ENCODE measurements at places on chromosomes 5 and 9.

GRCh38 chr5:138726848-138727247 lies 26.4 kb upstream of the CTNNA1 start:
- DNase-seq, result no peak

- no peak for DNase-seq
These were observed 441.6 kb upstream of the KLF4 start for GRCh38 chr9:107931071-107931715.

GRCh38 chr9:137302449-137303150 lies 529 bp upstream of the NRARP start:
- DNase-seq, result peak; percentile 44

GRCh38 chr5:168813184-168813968 lies 234.2 kb upstream of the PANK3 start:
- no peak for DNase-seq

- DNase-seq, result no peak
These were observed 77.0 kb upstream of the STARD4 start for GRCh38 chr5:111589316-111589715.

GRCh38 chr5:75510836-75511434 lies 494 bp downstream of the CERT1 start:
- DNase-seq, result peak; percentile 1

GRCh38 chr9:135718616-135719015 lies 16.6 kb downstream of the KCNT1 start:
- DNase-seq, result no peak

- no peak for DNase-seq
These were observed 199.3 kb upstream of the ACTBL2 start for GRCh38 chr5:57681942-57682341.

- DNase-seq, result no peak
These were observed 50.1 kb upstream of the FBXL17 start for GRCh38 chr5:108432024-108432423.

DNA sequence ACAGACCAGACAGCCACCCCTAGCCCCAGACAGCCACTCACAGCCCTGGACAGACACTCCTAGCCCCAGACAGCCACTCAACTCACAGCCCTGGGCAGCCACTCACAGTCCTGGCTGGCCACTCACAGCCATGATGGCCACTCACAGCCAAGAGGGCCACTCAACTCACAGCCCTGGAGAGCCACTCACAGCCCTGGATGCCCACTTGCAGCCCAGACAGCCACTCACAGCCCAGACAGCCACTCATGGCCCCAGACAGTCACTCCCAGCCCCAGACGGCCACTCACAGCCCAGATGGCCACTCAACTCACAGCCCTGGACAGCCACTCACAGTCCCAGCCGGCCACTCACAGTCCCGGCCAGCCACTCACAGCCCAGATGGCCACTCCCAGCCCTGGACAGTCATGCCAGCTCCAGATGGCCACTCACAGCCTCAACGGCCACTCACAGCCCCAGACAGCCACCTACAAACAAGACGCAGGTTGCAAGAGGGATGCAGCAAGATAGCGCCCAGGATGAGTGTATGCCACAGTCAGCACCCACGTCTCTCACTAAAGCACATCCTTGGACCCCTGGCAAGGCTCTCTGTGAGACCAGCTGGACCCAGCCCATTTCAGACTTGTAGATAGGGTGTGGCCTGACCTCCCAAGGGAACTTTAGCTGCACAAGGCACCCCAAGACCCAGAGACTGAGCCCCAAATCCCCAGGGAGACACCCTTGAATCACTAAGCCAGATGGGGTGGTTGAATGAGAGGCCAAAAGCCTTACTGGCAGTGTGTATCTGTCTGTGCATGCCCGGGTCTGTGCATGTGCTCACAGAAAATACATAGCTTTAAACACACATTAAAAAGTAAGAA lies 22.4 kb downstream of the ZDHHC11B start:
- no peak for DNase-seq

GRCh38 chr5:61115968-61116367 lies 46.3 kb downstream of the SMIM15 start:
- no peak for DNase-seq

DNA sequence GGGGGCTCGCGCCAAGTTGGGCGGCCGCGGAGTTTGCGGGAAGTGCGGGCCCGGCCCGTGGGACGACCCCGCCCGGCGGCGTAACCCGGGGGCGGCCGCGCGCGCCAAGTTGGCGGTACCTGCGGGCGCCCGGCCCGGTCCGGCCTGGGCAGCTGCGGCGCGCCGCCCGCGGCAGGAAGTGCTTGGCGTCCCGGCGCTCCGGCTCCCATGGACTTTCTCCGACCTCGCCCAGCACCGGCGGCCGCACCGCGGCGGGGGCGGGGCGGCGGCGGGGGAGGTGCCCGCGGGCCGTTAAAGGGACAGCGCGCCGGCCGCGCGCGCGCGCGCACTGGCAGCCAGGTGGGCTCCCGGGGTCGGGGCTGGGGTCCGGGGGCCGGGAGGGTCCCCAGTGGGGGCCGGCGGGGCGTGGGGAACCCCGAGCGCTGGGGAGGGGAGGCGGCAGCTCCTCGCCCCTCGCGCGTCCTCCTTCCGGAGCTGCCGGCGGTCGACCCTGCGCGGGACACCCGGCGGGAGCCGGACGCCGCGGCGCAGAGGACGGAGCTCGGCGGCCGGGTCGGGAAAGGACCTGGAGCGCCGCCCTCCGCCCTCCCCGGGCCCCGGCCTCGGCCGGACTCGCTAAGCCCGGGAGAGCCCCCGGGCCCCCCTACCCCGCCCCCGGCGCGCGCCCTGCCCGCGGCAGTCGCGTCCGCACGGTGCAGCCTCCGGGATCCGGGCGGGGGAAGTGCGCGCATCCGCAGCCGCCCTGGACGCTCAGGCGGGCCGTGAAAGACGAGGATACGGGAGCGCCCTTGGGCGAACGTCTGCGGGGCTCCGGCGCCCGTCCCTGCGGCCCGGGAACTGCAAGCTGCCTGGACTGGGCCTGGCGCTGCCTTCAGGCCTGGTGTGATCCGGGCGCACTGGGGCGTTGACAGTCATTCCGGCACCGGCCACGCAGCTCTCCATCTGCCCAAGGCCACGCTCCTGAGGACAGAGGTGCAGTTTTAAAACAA lies at the start of gene NACC2:
Gene NACC2, minus strand, starts transcription at position 220 of the 989 bp plus-strand sequence. CDS start 44,768 bp downstream, outside the sequence.
- peak; percentile 53 for DNase-seq

- DNase-seq, result no peak
These were observed 58.1 kb downstream of the CDO1 start for GRCh38 chr5:115758356-115758755.

DNA sequence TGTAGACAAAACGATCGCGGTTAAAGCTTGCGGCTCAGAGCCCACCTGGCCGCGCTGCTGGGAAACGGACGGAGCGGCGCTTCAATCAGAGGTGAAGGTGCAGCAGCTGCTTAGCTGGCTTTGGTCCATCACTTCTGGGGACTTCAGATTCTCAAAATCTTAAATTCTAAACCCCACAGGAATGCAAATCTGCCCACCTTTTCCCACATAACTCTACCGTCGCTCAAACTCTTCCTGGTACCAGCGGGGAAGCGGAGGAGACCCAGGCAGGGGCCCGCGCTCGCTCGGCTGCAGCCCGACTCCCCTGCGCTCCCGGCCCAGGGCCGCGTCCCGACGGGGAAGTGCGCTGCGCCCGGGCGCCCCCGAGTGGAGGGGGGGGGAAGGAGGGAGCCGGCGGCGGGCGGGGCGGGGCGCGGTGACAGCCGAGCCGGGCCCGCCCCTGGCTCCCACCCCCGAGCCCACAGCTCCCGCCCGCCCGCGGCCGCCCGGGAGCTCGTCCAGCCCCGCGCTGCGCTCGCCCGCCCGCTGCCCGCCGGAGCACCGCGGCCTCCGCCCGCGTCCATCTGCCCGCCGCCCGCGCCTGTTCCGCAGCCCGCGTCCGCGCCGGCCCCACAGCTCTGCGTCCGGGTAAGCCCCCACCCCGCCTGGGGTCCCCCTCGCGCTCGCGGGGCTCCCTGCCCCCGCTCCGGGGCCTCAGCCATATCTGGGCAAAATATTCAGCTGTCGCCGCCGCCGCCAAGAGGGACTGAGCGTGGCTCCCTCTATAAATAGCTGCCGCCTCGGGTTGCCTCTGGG lies at the start of gene TMOD1:
Gene TMOD1, plus strand, starts transcription at position 490 of the 795 bp plus-strand sequence. CDS start 22,523 bp downstream, outside the sequence.
- peak; percentile 38 for DNase-seq

DNA sequence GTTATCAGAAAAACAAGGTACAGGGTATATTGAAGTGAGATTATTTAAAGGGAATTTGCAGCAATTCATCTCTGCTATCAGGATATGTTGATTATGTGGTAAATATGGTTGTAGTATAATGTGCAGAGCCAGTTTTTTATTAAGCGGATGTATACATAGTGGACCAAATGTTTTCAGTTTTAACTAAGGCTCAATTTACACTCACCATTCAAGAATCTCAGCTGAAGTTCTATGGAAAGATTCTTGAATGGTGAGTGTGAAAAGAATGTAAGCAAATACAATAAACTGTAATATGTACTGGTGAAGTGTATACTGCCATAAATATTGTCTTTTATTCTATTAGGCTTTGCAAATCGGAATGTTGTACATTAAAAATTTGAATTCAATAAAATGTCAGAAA lies 895.9 kb upstream of the CDH10 start:
- DNase-seq, result no peak

DNA sequence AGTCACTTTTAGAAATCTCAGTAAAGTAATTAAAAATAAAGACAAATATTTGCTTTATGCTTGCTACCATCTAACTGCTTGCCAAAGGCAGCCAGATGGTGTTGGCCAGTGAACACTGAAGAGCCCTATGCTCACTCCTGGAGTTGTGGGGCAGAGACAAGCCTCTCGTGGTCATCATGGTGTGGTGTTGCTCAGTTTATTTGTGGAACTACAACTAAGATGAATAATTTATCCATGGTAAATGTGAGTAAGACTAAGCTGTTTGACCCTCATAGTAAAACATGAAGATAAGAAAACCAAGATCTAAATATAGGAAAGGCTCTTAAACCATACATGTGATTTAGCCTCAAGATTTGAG lies 100.7 kb downstream of the PDE8B start:
- no peak for DNase-seq

DNA sequence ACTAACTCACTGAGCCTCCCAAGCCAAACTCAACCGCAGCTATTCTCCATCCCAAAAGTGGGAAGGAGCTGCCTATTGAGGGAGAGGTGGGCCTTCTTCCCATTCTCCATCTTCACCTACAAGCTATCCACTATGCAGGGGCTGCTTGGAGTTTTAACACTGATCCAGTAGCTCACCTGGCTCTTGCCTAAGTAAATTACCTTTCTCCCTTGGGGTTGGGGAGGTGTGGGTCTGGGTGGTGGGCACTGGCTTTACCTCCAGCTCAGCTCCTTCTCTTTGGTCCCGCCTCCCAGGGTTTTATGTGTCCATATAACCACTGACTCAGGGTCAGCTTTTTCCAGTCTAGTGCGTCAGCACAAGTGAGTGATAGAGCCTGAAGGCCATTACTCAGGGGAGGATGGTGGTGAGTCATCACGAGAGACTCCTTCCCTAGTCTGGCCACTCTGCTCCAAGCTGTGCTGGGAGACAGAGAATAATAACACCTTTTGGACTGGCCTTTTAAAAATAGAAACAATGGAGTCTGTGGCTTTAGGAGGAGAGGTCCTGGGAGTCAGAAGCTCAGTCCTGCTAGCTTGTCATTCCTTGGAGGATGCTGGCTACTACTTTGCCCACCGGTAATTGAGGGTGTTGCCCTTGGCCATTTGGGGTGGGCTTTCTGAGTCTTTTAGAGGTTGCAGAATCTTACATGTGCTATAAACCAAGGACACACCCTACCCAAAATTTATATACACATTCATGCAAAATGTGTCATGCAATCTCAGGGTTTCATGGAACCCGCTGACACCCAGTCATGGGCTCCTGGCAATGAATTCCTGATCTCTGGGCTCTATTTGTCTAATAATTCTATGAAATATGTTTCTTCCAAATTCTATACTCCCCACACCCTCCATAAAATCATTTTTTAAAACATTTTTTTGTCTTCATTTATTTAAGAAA lies 35.6 kb upstream of the ATP6V1G1 start:
- no peak for DNase-seq

DNA sequence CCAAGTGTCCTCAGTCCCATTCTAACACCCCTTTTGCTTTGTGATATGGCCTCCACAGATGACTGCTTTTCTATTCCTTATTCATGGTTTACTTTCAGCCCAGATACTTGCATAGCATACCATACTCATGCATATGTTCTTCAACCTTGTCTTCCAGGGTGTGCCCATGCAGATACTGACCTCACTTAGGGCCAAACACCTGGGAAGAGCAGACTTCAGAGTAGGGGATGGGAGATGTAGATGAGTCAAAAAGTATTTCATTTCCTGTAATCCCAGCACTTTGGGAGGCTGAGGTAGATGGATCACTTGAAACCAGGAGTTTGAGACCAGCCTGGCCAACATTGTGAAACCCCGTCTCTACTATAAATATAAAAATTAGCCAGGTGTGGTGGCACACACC lies 58.3 kb downstream of the NRG2 start:
- DNase-seq, result no peak

DNA sequence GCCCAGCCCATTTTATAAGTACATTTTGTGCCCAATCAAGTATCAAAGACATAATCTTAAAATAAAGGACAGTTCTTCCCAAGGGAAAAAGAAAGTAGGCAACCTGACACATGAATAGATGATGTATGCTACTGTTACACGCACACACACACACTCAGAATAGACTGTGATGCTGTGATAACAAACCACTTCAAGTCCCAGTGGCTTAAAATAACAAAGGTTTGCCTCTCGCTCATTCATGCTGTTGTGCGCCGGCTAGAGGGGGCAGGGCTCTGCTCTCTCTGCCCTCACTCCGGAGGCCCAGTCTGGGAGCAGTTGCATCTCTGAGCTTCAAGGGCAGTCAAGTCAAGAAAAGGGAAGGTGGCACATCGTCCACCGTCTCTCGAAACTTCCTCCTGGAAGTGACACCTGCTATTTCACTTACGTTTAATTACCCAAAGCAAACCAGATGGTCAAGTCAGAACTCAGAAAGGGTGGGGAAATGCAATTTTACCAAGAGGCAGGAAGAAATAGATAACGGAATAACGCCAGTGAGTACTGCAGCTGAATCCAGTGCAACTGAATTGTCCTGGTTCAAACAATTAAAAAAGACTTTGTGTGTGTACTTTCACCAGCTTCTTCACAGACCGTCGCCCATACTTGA lies 43.3 kb downstream of the ANKRD33B start:
- peak; percentile 98 for DNase-seq

DNA sequence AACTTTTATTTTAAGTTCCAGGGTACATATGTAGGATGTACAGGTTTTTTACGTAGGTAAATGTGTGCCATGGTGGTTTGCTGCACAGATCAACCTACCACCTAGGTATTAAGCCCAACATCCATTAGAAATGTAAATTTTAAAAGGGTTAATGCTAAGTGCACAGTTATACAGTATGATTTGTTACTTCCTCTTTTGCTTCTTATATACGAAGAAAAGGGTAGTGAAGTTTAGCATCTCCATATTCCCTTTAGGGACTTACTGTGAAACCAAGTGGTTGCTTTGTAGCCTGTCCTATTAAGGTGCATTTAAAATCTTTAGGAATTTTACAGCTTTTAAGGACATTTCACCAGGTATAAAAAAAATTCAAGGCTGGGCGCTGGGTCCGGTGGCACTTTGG lies 46.4 kb downstream of the RBM27 start:
- no peak for DNase-seq

GRCh38 chr9:77947651-77948050 lies 84.0 kb downstream of the GNAQ start:
- DNase-seq, result no peak

GRCh38 chr9:4857163-4857810 lies 64.5 kb downstream of the RCL1 start:
- no peak for DNase-seq

- DNase-seq, result no peak
These were observed 28.3 kb downstream of the ZNF462 start for GRCh38 chr9:106891286-106891685.

Data from HL-60 (cell line).